Astrocyte (in vitro differentiated cells and primary cell): ENCODE measurements at places on chromosomes 12 and 14.

GRCh38 chr14:50000380-50001150, 107.7 kb downstream of the ARF6 start:
- DNase-seq = peak; percentile 93

GRCh38 chr12:26878661-26879119, 45.7 kb upstream of the ITPR2 start:
- DNase-seq = peak; percentile 11

- DNase-seq = no peak
Measured at GRCh38 chr14:75910048-75910447, 71.7 kb downstream of the TGFB3 start.

DNA sequence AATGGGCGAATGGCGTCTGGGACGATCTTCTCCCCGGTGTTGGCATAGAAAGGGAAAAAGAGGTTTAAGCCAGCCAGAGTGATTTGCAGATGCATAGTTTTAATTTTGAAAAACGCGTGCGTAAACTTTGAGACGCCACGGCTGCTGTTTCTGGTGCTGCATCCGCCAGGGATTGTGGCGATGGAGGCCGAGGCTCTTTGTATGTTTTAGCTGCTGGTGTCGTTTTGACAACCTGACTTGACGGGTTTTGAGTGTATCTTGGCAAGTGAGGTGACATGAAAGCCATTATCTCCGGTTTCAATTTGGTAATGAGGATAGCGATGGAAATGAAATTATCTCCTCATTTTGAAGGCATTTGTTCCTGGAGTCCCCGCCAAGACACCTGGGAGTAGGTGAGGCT, 1.6 kb downstream of the PTGDR start:
- no peak for DNase-seq

DNA sequence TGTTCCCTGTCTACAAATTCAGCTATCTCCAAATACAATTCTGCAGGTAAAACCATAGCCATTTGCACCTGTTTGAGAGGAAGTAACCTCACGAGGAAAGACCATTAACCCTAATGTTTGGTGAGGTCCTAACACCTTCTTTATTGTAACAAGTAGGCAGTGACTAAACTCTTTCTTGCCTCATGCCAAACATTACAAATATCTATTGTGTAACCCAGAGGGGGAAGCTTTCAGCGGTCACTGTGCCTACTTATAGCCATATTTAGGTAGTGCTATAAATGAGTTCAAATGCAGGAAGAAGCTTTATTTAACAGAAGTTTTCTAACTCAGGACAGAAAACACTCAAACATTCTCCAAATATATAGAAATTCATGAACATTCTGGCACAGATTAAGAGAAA, 252.7 kb downstream of the LRFN5 start:
- DNase-seq = no peak

DNA sequence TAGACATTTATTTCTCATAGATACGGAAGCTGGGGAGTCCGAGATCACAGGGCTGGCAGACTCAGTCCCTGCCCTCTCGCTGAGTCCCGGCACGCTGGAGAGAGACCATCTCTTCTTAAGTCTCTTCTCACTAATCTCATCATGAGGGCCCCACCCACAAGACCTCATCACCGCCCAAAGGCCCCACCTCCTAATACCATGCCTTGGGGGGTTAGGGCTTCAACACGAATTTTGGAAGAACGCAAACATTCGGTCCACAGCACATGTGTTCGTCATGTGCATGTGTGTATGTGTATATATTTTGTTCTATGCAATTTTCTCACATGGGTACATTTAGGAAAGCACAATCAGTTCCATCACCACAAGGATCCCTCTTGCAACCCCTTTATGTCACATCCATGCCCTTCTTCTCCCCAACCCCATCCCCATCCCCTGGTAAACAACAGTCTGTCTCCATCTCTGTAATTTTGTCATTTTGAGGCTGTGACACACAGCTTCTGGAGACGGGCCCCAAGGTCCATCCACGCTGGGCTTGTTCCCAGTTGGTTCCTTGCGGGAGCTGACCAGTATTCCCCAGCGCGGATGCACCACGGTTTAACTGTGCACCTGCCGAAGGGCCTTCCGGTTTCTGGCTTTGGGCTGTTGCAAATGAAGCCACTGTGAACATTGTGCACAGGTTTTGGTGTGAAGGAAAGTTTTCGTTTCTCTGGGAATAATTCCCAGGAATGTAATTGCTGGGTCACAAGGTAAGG, 317.5 kb upstream of the DIO3 start:
- DNase-seq = no peak

- DNase-seq = peak; percentile 68
Measured at GRCh38 chr12:65632131-65632855, 192.0 kb upstream of the HMGA2 start.

DNA sequence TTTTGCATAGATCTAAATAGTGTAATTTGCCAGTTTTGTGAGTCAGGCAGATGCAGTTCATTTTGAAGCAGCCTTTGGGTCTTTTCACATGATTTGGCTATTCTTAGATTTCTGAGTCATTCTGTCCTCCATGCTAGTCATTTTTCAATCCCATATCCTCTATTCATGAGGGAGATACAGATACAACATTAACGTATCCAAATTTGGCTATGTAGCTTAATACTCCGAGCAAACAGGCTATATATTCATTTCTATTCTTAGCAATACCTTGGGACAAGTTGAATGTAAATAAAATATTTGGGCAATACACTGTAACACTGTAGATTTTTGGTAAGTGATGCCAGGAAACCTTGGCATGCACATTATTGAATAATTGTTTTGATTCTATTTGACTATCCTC, 270.7 kb upstream of the PDE3A start:
- peak; percentile 80 for DNase-seq

DNA sequence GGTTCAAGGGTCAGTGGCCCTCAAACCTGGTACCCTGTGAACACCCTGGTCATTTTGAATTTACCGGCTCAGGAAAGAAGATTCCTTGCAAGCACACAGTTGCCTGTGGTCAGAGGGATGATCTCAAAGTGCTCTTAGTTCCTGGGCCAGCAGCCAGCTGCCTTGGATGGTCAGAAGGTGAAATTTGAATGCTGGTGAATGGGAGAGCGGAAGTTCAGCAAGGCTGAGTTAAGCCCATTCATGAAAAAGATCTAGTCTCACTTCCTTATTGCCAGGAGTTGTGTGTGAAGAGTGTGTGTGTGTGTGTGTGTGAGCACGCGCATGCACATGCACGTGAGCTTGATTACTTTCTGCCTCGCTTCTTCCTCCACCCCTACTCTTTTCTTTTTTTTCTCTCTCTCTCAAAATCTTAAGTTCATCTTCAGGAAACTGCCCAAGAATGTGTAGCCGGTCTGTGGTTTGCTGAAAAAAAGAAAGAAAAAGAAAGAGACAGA, 155.5 kb upstream of the CCND2 start:
- peak; percentile 44 for DNase-seq

DNA sequence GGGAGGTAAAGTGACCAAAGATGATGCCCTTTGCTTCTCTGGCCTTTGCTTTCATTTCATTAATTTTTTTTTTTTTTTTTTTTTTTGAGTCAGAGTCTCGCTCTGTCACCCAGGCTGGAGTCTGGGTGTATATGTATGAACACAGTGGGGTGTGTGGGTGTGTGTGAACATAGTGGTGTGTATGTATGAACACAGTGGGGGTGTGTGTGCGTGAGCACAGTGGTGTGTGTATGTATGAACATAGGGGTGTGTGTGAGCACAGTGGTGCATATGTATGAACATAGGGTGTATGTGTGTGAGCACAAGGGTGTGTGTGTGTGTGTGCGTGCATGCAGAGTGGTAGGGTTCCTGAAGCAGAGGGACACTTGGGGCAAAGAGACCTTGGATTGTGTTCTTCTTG, 9.6 kb downstream of the KLC1 start:
- no peak for DNase-seq

DNA sequence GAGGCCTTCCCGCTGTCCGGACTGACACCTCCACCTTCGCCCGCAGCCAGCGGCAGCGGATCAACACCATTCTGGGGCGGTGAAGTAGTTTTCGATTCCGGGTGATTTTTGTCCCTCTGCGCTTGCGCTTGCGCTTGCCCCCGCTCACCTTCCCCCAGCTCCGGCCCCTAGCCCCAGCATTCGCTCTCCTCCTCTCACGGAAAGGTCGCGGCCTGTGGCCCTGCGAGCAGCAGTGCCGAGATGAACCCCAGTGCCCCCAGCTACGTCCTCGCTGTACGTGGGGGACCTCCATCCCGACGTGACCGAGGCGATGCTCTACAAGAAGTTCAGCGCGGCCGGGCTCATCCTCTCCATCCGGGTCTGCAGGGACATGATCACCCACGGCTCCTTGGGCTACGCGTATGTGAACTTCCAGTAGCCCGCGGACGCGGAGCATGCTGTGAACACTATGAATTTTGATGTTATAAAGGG, 22.7 kb upstream of the SRGAP1 start:
- no peak for DNase-seq

GRCh38 chr14:71783786-71784185, 148.4 kb upstream of the RGS6 start:
- DNase-seq = no peak

DNA sequence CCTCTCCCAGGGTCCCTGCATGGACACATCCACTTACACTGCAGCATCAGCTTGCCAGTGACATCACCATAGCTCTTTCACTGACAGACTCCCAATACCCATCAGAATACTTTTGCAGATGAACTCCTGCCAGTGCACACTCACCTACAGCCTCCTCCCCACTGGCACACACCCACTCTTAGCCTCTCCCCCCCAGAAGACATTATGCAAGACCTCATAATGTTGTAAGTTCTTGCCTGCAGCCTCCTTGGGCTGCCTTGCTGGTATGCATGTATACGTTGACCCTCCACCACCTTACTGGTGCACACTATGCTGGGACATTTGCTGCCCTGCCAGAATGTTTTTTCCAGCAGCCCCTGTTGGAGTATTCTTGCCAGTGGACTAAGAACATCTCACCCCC, 324.2 kb downstream of the AEBP2 start:
- no peak for DNase-seq

DNA sequence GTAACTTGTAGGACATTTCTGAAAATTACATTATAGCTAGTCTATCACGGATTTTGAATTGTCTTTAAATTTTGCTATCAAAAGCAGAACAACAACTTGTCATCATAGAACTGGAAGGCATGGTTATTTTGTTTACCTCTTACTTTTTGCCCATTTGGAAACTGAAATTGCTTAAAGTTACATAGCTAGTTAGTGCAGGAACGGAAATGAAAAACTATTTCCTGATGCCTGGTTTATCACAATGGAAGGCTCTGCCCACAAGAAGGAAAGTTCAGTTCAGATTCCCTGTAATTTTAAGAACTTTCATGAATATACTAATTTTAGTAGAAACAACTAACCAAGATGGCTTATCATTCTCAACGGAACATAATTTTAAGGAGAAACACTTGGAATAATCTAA, 427.7 kb downstream of the RAD51B start:
- DNase-seq = no peak

DNA sequence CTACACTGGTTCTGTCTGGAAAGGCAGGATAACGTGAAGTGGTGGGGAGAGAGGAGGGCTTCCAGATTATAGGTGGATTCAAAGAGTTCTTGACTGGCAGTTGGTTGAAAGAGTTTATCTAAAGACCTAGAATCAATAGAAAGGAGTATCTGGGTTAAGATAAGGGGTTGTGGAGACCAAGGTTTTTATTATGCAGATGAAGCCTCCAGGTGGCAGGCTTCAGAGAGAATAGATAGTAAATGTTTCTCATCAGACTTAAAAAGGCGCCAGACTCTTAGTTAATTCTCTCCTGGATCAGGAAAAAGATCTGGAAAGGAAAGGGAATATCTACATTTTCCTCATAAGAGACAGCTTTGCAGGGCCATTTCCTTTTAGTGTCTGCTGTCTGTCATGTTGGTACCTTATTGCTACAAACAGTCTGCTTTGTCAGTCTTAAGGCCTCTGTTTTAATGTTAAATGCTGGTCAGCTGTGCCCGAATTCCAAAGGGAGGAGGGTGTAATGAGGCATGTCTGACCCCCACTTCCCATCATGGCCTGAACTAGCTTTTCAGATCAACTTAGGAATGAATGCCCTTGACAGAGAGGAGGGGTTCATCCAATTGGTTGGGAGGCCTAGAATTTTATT, 401.3 kb downstream of the FUT8 start:
- no peak for DNase-seq

GRCh38 chr12:105980533-105980932, 158.2 kb downstream of the NUAK1 start:
- no peak for DNase-seq

DNA sequence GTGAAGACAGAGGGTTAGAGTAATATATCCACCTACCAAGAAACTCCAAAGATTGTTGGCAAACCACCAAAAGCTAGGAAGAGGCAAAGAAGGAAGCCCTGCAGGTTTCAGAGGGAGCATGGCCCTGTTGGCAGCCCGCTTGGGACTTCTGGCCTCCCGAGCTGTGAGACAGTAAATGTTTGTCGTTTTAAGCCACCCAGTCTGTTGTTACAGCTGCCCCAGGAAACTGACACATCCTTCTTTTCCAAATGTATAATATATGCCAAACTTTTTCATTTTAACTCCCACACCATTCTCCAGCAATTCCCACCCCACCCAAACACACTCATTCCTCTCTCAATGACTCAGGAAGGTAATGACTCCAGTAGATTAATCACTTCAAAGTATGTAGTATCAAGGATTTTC, 74.0 kb downstream of the RPS29 start:
- peak; percentile 94 for DNase-seq

DNA sequence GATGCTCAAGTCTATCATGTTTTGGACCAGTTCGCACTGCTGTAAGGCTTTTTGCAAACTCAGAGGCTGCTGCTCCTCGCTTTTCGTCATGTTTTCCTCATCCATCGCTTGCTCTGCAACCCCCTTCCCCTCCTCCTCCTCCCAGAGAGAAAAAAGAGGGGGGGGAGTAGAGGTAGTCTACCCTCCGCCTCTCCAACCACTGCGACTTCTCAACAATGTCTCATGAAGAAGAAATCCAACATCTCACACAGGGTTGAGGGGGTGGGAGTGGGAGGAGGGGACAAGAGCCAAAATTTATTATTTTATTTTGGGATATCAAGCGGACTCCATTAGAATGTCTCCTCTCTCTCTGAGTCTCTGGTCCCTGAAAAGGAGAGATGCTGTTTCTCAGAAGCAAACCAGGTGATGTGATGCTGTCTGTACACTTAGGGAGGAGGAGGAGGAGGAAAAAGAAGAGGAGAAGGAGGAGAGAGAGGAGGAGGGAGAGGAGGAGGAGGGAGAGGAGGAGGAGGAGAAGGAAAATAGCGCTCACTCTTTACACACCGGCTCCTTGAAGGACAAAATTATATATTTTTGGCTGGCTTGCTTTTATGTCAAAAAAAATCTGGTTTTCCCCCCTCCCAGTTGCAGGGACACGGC, 520 bp downstream of the KSR2 start:
- no peak for DNase-seq
